Sigmoid colon (tissue), 7 donors: ENCODE measurements at places on chromosomes 7 and 10.

- no peak for DNase-seq
Observed at GRCh38 chr10:67664942-67665341, 31.1 kb downstream of the CTNNA3 start.

DNA sequence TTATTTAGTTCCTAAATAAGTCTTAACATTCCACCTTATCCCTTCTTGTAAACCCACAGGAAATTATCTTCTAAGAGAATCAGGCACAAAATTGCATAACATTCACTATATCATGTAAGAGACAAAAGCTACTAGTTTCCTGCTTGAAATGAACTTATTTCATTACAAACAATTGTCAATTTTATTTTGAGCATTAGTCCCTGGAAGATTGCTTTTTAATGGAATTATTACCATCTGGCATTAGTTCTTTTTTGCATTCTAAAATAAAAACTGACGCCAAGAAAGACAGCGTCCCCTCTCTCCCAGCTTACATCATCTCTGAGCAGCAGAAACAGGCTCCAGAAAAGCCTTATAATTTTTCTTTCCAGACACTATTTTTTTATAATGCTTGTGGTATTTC, 121.8 kb downstream of the NOC3L start:
- no peak for DNase-seq

- DNase-seq: peak; percentile 81
Observed at GRCh38 chr10:44386546-44387052, 1.7 kb upstream of the CXCL12 start.

- DNase-seq: peak; percentile 62
Observed at GRCh38 chr7:50682079-50682478, 100.6 kb downstream of the GRB10 start.

- DNase-seq: no peak
Observed at GRCh38 chr10:42111661-42112330, 526.6 kb downstream of the ZNF33B start.

DNA sequence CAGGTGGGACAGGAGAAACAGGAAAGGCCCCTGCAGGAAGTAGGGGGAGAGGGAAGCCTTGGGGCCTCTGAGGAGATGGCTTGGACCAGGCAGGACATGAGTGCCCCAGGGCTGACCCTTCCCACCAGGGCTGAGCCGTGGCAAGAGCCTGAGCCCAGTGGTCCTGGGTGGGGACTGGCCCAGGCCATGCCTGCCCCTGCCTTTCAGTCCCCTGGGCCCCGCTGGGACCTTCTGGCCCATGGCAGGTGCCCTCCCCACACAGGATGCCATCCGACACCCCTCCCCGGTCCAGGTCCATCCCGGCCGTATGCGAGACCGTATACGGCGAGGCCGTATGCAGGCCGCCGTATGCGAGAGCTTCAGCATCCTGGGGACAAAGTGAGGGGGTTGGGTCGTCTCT, 2.0 kb downstream of the GRIFIN start:
- no peak for DNase-seq

DNA sequence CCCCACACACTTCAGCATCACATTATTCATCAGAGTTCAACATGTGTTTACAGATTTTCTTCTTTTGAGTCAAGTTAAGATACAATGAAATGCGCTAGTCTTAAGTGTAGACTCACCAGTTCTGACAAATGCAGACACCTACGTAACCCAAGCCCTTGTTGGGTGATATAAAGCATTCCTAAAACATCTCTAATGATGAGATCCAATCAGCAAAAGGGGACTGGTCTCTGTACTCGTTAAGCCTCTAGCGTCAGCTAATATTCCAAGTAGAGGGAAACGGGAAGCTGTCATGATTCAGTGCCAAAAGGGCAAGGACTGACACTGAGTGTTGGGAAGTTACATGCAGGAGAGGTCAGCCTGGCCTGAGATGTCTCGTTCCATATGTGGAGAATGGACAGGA, 38.7 kb upstream of the TRIL start:
- DNase-seq: no peak

- DNase-seq: no peak
Observed at GRCh38 chr10:102312683-102313082, 67.4 kb downstream of the GBF1 start.

- DNase-seq: peak; percentile 95
Observed at GRCh38 chr10:119655566-119656001, 4.4 kb downstream of the BAG3 start.

- no peak for DNase-seq
Observed at GRCh38 chr10:82981137-82981723, 1106.2 kb downstream of the NRG3 start.

GRCh38 chr7:115350764-115351163, 428.9 kb downstream of the MDFIC start:
- no peak for DNase-seq

DNA sequence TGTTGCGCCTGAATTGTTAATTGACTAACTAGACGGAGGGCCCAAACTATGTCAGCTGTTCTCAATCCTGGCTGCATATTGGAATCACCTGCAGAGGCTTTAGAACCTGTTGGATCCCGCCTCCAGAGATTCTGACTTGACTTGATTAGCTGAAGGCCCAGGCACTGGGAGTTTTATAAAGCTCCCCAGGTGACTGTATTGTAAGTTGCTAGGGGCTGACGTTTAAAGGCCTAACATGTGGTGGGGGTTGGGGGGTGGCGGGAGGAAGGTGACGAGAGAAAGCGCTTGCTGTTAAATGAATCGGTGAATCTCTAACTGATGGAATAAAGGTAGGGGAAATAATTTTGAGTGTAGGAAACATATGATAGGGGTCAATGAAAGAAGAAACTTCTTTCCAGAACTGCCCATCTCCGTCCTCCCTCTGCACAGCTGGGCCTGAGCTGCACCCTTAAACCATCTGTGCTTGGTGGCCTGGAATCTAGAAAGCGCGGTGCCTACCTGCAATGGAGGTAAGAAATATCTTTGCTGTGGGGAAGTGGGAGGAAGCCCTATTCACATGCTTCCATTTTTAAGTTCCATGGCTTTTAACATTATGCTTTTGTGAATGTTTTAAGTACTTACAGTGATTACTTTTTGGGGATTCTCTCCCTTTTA, 225.0 kb upstream of the FAM3C start:
- no peak for DNase-seq

DNA sequence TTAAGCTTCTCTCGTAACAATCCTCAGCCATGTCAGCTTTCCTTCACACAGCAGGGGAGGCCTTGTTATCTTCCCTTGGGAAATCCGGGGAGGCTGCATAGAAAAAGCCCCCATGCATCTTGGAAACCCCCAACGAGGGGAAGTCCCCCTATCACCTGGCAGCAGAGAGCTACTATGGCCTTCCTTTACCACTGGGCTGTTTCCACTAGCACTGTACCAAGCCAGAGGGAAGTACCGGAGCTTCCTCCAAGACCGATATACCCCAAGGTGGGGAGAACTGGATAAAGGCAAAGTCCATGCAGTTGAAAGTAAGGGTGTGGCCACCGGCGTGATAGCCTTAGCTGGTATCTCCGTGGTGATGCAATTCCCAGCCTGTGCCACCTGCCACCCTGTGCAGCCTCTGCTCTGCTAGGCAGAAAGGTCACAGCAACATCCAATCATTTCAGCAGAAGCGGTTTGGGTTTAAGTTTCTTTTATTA, 4.4 kb upstream of the CLIP2 start:
- no peak for DNase-seq

DNA sequence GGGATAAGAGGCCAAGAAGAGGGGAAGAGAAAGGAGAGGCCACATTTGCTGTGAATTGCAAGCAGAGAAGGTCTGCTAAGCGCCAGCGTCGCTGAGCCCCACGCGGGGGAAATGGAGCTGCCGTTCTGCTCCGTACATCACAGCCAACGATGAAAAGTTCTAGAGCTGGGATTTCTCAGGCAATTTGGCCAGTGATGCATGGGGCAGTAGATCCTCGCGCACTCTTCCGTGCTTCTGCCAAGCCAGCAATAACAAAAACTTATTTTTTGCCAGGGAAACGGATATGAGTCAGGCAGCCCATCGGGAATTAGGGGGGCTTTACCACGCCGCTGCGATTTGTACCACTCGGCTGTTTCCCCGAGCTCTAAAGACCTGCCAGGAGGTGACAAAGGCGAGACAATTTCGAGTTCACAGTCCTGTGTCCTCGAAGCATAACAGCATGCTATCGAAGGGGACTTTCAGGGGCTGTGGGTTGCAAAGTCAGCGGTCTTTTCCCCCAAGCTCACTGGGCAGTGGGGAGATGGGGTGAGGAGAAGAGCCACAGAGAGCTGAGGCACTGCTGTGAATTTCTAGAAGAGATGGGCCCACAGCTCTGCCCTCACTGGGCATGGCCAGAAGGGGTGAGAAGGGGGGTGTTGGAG, 30.0 kb upstream of the SLF2 start:
- DNase-seq: no peak

DNA sequence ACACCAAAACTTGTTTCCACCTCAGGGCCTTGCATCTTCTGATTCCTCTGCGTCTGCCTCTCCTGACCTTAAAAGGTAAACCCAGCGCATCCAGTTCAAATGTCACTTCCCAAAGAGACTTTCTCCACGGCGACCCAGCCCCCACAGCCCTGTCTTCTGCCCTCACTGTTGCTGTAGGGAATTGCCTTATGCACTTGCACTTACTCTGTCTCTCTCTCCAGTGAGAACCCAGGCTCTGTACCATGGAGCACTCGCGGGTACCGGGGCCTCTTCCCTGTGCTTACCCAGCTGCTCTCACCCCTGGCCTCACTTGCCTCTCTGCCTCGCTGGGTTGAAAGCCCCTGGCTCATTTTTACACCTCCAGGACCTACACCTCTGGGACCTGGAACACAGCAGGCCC, 48.4 kb downstream of the AOC1 start:
- no peak for DNase-seq

DNA sequence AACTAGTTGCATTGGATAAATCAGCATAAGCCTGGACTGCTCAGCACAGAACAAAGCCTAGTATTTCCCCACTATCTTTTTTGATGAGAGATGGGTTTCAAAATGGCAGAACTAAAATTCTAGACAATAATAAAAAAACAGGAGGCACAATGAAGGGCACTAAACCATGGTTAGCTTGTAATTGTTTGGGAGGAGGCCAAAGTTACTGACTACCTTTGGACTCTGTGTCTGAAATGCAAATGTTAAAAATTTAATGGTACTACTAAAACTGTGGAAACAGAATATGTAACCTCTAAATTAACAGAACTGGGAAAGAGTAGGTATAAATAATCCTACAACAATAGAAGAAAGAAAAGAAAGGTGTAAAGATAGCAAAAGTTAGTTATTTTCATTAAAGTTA, 13.0 kb downstream of the ADAM12 start:
- no peak for DNase-seq

DNA sequence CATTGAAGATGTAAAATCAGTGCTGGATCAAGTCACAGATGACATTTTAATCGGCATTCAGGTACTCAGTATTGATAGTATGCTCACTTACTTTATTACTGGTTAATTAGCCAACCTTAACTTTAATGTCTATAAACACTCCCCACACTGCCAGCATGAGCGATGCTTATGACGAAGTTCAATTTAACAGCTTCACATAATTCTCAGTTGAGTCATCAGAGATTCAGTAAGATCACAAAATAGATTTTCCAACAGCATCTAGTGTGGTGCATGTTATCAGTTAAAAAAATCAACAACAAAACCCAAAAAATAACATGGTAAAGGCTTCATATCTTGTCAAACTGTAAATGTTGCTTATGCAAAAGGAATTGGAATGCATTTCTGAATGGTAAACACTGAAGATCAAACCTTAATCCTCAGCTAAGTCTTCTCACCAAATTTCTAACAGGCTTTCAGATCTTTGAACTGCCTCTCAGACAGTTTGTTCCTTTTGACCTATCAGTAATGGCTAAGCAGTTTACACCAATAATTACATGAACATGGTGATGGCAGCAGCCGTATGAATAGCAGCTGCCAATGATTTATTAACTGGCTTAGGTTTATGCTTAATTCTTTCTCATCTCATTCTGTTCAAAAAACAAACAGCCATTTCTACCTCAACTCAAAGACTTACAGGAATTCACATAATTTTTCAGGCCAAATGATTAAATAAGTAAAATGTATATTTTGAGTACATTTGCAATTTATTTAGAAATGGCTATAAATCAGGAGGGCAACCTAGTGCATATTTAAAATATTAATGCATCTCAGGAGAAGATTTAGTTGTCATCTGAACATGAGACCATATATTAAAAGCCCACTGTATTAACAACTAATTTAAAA, 98.5 kb downstream of the CABCOCO1 start:
- DNase-seq: no peak

DNA sequence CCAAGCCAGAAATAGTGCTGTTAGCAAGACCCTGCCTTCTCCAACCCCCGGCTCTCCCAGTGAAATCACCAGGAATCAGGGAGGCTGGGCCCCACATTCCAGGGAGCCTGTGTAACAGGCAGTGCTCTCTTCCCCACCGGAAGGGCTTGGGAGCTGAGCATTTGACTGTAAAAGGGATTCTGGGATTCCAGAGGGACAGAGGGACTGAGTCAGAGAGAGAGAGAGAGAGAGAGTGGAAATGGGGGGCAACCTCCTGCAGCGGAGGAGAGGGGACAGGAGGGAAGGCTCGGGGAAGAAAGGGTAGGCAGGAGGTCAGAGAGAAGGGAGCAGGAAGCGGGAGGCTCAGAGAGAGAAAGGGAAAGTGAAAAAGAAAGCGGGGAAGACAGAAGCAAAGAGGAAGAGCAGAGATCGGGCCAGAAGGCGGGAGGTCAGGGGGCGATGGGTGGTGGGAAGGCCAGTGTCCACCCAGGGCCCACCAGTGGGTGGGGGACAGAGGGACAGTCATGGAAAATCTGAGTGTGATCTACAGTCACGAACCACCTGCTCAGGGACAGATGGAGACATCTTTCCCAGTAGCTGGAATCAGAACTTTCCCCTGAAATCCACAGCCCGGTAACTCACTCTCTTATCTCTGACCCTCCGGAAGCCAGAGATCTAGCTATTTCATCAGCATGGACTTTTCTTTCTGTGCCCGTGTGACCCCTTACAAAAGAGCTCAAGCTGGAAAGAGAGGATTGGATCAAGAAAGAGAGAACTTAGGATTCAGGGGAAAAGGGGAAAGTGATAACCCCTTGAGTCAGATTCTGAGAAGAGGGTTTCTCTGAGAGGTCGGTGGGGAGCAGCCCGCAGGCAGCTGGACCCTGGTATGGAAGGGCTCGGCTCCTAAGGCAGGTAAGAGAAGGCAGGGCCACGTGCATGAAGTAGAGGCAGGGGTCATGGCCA, 4.6 kb upstream of the SERPINE1 start:
- peak; percentile 91 for DNase-seq

GRCh38 chr10:3792710-3793219, 7.8 kb upstream of the KLF6 start:
- no peak for DNase-seq

GRCh38 chr7:151917791-151918509, 38.3 kb upstream of the GALNTL5 start:
- DNase-seq: no peak

- no peak for DNase-seq
Observed at GRCh38 chr7:48091506-48092433, 2.7 kb downstream of the UPP1 start.

- no peak for DNase-seq
Observed at GRCh38 chr7:10300577-10300976, 673.1 kb upstream of the PHF14 start.

DNA sequence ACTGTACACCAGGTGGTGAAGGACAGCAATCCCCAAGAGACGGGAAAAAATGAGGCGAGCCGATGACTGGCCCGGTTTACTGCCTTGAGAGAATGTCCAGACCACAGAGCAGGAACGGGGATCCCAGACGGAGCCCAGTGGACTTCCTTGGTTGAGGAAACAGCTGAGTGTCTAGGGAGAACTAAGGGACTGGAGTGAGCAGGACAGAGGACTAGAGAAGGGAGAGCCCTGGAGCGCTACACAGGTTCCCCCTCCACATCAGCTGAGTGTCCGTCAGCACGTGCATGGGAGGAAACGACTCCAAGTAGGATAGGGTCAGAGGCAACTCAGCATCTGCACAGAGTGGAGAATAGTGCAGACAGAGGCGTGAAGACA, 7.1 kb upstream of the WDR86 start:
- DNase-seq: peak; percentile 68
